ENCODE measurements at places on chromosomes 6 and 20.
A peak's percentile ranks its signal among the peaks of the same experiment; 100 is the strongest.

DNA sequence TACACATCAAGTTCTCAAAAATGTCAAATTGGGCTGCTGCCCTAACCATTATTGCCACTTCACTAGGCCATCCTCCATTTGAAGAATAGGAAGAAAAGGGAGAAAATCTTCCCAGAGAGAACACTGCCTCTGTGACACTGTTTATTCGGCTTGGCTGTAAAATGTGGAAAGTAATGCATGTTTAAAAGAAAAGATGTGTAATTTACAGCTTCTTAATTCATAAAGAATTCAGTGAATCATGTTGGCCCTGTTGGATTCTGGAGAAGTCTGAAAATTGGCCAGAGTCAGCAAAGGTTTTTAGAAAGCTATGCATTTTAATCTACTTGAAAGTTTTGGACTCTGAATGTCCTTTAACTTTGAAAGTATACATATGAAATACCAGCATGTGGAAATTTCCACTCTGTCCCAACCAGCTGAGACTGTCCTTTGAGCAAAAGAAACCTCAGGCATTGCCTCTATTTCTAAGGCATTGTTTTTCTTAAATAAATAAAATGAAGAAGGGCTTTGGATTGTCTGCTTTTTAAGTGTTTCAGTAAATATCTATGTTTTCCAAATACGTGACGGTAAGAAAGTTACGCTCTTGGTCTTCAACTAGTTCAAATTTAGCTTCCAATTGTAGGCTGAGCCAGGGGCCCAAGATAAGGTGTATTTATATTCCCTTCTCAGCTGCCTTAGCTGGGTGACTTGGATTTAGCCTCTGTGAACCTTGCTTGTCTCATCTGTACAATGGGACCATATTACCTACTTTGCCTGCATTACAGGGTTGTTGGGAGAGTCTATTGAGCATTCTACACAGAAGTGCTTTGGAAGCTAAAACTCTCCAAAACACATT lies 222.2 kb downstream of the UST start:
- DNase-seq = no peak

DNA sequence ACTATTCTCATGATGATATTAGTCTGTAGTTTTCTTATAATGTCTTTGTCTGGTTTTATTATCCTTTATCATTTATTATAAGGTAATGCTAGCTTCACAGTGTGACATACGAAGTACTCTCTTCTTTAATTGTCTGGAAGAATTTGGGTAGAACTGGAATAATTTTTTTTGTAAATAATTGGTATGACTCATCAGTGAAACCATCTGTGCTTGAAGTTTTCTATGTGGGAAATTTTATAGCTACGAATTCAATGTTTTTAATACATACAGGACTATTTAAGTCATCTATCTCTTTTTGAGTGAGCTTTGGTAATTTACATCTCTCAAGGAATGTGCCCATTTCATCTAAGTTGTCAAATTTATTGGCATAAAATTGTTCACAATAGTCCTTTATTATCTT lies 86.3 kb downstream of the SOD2 start:
- no peak for DNase-seq

GRCh38 chr6:152598901-152599537 lies 38.1 kb downstream of the SYNE1 start:
- DNase-seq = no peak

GRCh38 chr6:43328528-43328927 lies 19.9 kb upstream of the CRIP3 start:
- DNase-seq = no peak

DNA sequence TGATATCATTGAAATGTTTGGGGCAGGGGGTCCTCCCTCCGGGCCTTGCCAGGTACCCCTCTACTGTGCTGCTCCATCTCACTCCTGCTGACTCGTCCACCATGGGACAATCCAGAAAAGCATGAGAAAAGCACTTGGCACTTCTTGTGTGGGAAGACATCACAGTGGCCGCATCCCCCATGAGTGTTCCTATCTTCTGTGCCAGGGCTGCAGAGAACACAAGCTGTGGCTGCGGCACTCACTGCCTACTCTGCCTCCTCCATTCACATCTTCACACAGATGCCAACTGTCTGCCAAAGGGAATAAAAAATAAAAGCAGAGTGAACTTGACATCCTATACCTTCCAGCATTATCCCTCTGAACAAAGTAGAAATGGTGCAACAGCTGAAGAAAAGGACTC lies 117.4 kb upstream of the PROKR2 start:
- no peak for DNase-seq

- DNase-seq = no peak
These were observed 87.8 kb downstream of the LYRM4 start for GRCh38 chr6:5172897-5173474.

DNA sequence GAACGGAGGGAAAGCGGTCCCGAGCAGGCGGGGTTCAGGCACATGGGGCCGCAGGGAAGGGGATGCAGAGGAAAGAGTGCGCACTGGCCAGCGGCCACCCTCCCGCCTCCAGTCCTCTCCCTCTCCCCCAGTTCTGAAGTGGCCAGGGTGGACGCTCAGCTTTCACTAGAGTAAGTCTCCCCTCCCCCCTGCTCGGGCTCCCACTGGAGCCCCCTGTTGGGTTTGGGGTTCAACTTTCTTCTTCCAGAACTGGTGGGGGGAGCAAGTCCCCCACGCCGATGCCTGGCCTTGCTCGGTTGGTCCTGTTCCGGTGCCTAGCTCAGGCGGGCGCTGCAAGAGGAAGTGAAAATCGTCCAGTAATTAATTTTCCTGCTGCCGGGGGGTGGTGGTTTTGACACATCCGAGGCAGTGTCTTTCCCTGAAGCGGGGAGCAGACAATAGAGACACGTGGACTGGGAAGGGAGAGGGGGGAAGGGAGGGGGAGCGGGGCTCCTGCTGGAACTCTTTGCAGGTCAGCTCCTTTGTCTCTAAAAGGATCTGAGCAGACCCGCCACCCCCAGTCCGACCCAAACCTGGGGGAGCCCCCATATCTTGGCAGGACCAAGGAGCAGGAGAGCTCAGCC lies 824 bp upstream of the SCRT2 start:
- no peak for DNase-seq

DNA sequence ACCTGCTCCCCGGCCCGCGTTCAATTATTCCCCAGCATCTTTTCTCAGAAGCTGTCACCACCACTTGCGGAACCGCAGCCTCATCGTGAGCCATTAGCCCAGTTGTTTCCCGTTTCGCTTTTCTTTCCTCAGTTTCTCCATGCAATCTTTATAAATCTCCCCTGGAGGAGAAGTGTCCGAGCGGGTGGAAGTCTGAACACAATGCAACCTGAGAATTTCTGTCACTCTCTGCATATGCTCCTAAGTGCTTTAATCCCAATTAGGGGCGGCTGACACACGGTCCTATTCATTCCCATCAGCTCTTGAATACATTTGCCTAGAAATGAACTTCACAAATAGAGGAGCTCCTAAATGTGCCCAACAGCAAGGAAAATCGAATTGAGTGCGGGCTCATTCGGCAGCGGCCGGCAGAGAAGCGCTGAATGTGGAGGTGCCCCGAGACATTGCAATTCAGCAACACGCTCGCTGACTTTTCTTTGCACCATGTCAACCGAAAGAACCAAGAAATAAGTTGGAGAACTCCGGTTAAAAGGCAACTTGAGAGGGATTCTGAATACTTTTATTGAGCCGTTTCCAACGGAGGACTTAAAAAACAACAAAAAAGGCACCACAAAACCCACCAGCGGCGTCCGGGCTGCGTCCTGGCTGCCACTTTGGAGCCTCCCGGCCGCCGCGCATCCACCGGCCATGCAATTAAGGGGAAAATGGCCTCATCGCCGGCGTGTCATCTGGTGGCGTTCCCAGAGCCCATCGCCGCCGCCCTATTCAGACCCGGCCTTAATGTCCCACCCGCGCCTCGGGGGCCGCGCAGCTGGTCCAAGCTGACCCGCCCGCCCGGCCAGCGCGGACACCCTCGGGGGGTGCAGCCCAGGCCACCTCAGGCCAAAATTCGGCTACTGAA lies 3.9 kb upstream of the PRDM13 start:
- DNase-seq = peak; percentile 35
